ENCODE measurements at places on chromosomes 5 and 9.

DNA sequence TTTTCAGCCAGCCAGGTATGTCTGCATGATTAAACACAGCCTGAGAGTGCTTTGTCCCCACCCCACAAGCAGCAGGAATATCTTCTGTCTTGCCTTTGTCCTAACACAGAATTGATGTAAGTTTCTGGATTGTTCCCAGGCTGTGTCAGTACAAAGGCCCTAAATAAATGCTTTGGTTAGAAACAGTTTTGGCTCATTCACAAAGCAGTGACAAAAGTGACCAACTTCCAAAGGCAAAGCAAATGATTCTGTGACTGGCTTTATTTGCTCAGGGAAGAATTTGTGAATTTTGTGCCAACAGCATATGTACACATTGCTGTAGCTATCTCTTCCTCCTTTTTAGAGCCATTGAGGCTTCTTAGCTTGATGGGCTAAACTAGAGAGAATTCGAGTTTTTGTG is 133.7 kb downstream of the PLPPR1 start:
- no peak for DNase-seq

DNA sequence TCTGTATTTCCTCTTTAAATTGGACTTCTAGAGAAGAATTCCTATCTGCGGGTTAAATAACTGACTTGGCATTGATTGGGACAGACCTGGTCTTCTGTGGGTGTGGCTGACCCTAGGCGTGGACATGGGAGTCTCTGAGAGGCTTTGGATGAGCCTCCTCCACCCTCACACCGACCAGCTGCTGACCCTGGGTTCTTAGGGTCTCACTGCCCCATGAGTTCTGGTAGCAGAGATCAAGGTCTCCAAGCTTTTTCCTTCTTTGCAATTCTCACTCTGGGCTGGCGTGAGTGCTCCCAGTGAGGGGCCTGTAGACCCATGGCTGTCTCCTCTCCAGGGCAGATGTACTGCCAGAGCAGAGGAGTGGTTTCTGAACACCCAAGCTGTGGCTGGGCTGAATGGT is 41.6 kb upstream of the PITX1 start:
- no peak for DNase-seq

DNA sequence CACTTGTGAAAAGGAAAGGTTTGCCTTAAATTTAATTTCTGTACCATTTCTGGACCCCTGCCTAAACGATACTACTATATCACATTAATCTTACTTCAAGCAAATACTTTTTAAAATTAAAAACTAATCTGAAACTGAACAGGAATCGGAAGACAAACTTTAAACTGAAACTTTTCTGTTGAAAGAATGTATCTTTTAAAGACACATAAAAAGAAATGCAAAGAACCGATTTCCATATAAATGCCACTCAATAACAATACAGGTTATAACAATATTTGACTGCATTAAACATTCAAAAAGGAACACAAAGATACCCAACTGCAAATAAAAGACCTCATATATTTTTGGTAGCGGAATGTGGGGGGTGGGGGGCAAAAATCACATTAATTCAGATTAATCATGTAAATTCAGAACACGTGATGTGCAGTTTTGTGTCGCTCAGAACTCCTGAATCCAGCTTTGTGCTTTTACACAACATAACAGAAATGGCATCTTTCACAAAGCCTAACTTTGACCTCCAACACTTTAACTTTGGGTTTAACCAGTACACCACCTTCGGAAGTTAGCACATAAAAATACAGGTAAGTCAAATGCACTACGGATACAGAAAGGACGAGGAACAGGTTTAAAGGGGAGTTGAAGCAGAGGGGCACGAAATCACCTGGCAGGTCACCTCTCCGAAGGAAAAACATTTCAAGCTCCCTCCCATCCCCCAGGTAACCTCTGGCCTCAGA is 925 bp downstream of the LIFR start:
- DNase-seq: no peak

GRCh38 chr5:132190161-132190817 is 37.4 kb downstream of the P4HA2 start:
- peak; percentile 68 for DNase-seq

- no peak for DNase-seq
These were observed 43.9 kb downstream of the CYFIP2 start for GRCh38 chr5:157309796-157310195.

GRCh38 chr5:127392762-127393161 is 102.2 kb downstream of the MEGF10 start:
- peak; percentile 26 for DNase-seq

DNA sequence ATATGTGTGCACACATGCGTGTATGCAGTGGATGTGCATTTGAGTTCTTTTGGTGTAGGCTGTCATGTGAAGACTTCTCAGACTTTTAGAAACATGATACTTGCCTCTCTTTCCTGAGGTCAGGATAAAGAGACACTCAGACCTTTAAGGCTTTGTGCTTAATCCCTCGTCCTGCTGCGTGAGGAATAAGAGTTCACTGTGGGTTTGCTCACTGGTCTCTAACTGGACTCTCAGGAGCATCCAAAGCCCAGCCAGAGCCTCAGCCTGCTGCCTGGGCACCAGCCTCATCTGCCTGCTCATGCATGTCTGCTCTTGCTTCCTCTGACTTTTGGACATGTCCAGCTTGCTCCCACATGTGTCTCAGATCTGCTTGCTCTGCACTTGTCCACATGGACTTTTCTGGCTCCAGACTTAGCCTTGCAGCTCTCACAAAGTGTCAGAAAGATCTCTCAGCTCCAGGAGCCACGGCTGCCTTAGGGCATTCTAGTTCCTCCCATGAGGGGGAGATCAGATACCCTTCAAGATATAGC is 65.1 kb upstream of the ZNF366 start:
- no peak for DNase-seq

DNA sequence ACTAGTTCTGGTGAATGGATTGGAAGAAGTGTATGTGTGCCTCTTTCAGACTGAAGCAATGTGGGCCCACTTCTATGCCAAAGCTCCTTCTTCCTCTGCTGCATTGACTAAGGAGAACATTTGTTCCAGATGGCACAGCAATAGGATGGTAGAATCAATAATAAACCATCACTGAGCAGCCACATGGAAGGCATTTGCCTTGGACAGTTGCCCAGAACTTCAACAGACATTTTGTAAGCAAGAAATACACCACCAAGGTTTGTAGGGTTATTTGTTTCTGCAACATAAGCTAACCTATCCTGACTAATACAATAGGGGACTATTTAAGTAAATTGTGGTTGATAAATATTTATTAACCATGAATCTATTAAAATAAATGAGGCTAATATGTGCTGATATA is 37.7 kb upstream of the CSNK1G3 start:
- no peak for DNase-seq

- DNase-seq: no peak
These were observed 53.8 kb upstream of the SNCAIP start for GRCh38 chr5:122258241-122258640.

DNA sequence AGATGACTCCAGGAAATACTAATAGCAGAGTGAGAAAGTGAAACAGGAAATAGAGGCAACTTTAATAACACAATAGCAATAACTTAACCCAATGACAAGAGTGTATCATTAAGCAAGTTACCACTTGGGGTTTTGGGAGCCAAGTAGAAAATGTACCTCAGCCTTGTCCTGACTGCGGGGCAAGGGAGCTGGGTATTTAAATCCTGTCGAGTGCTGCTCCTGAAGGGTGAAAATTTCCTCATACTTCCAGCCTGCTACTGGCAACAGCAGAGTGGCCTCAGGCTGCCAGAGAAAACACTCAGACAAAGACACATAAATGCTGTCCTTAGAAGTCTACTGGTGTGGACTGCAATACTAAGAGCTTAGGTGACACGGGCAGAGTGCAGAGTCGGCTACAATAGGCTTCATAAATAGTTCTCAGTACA is 112.5 kb upstream of the EMB start:
- no peak for DNase-seq

DNA sequence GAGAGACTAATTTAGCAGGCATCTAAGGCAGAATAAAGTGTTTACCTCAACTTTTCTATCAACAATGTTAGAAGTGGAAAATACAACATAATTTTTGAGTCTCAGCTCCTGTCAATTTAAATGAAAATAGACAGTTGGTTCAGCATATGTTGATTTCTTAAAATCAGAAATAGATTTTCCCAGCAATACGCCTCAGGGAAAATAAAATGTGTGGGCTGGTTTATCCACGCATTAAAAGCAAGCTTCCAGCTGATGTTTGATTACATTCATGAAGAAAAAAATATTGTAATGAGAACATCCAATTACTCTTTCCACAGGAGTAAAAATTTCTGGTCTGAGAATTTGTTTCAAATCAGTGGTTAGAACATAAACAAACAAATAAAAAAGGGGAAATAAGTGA is 166.3 kb downstream of the PDE4D start:
- DNase-seq: no peak

- no peak for DNase-seq
These were observed 2.5 kb downstream of the C5orf22 start for GRCh38 chr5:31534527-31535046.

DNA sequence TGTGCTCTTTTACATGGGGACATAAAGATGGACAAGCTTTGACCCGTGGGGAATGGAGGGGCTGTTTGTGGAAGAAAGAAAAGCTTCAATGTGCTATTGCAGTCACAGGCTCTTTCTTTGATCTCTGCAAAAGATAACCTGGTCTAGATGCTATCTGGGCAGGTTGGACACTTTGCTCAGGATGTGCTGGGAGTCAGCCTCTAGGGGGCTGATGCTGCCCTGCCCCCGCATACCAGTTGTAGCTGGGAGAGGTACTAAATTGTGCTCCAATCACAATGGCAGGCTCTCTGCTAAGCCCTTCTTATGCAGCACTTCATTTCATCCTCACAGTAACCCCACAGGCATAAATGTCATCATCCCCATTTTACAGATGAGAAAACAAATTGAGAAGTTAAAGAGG is 67.2 kb downstream of the PSD2 start:
- no peak for DNase-seq

- no peak for DNase-seq
These were observed 513.9 kb downstream of the DIRAS2 start for GRCh38 chr9:90128587-90129190.

DNA sequence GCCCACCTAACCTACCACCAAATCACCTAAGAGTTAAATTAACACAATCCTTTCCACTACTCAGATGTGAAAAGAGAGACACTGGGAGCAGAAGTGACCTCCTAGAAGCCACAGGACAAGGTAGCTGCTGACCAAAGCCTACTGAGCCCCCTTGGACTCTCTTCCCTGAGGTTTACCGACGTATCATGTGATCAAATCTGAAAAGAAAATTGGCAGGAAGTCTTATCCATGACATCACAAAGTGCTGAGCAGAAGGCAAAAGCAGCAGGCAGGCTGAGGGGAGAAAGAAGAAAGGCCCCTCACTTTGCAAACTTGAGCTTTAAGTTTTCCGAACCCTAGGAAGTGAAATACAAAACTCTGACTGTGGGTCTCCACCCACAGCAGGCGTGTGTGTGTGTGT is 11.1 kb downstream of the PRELID2 start:
- DNase-seq: no peak

- peak; percentile 87 for DNase-seq
These were observed 22.1 kb downstream of the PTCH1 start for GRCh38 chr9:95494416-95495371.

GRCh38 chr5:64727150-64727549 is 36.8 kb downstream of the SHISAL2B start:
- DNase-seq: no peak

- no peak for DNase-seq
These were observed 160.9 kb upstream of the PIK3R1 start for GRCh38 chr5:68054638-68055037.

GRCh38 chr9:21923694-21924093 is 70.5 kb downstream of the CDKN2A start:
- no peak for DNase-seq

- DNase-seq: no peak
These were observed 105.7 kb upstream of the FAM120A start for GRCh38 chr9:93345643-93346230.

- no peak for DNase-seq
These were observed 375.5 kb downstream of the PDE4D start for GRCh38 chr5:59517926-59518585.

DNA sequence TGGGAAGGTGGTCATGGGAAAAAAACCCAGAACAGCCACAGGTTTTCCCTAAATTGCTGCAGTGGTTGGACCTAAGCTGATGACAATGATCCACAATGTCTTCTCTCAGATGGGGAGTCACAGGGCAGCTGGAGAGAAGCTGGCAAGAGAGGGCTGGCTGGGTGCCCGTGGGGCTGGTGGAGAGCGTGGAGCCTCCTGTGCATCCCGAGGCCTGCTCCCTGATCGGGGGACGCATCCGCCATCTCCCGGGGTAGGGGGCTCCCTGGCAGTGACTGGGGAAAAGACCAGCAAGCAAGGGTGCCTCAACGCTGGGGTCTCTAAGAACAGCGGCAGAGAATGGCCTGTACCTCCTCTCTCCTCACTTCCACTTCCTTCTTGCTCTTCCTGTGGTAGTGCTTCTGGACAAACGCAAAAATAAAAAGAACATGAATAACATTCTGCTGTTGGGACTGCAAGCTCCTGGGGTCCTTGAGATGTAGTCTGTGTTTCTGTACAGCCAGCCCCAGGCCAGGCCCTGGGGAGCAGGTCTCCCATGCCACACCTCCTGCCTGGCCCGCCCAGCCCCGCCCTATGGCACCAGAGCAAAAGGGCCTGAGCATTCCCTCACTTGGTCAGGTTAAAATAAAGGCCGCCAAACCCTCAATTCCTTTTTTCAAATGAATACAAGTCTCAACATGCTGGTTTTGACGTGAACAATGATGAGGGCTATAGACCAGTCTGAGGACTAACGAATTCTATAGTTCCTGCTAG is 7.0 kb upstream of the MRNIP start:
- no peak for DNase-seq

DNA sequence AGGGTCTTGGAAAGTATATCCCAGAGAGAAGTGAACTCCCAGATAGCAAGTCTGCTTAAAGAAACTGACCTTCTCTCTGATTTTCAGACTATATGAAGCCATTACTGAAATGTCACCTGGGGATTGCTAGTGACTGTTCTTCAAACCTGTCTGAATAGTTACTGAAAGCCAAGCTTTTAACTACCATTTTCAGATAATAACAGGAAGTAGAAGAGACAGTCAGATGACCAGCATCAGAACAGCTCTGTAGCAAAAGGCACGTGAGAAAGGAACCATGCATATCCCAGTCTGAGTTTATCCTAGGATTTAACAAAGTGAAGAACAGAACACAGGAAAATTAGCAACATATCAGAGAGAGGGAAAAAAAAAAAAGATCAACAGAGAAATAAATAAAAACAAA is 74.9 kb upstream of the SELENOP start:
- DNase-seq: no peak
